Activated gamma-delta T cell treated with Interleukin-2 at 50 U/mL for 16 hours (primary cell): ENCODE measurements at places on chromosomes 12 and 14.
A peak's percentile ranks its signal among the peaks of the same experiment; 100 is the strongest.

DNA sequence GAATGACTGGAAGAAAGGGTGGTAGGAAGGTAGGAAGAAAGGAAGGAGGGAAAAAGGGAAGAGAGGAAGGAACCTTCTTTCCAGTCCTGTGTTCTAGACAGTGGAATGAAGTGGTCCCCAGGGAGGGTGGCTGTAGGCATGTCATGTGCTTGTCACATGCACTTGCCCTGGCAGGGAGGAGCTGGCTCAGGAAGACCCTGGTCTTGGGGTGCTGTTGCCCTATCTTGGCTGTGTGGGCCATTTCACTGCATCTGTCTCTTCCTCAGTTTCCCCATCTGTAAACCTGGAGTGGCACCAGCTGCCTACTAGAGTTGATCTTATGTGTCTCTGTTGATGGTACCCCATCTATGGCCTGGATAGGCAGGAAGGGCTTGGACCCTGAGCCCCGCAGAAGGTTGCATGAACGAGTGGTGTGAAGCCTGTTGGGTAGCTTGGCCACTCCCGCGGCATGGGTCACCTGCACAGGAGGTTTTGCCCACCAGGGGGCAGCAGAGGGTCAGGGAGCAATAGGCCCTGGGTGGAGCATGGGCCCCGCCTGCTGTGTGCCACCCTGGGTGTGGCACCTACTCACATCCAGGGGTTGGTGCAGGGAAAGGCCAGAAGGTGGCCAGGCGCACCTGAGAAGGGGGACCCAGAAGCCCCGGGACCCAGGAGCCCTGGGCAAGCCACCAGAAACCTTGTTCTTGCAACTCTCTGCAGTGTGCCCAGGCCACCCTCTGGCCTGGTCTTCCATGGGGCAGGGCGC is 25.1 kb downstream of the MEG3 start:
- peak; percentile 77 for DNase-seq

- DNase-seq: no peak
These were observed 13.6 kb downstream of the VEZT start for GRCh38 chr12:95231190-95231589.

- no peak for DNase-seq
These were observed 323.1 kb upstream of the KITLG start for GRCh38 chr12:88903333-88903732.

DNA sequence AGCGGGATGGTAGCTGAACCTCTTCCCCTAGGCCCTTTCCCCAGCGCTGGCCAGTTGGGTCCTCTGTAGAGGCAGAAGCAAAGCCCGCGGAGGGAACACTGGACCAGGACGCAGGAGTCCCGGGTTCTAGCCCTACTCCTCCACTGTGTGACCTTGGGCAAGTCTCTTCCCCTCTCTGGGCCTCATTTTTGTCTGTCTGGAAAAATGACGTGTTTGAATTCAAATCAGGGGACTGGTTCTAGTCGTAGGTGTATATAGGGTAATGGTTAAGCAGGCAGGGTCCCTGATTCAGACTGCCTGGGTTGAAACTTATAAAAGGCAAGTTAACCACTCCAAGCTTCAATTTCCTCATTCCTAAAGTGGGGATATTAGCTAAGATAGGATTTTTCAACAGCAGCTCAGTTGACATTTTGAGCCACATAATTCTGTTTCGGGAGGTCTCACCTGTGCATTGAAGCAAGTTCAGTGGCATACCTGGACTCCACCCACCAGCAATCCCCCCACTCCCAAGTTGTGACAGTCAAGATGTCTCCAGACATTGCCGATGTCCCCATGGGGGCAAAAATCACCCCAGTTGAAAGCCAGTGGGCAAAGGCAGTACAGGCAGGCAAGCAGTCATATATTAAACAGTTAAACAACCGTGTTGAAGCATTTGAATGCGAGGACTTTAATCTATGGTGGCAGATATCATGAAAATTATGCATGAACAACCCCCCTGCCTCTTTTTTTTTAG is 899 bp downstream of the TPCN1 start:
- DNase-seq: no peak

GRCh38 chr12:51779876-51780275 is 68.6 kb downstream of the FIGNL2 start:
- DNase-seq: no peak

GRCh38 chr14:54446161-54446693 is 5.1 kb upstream of the CNIH1 start:
- DNase-seq: no peak

DNA sequence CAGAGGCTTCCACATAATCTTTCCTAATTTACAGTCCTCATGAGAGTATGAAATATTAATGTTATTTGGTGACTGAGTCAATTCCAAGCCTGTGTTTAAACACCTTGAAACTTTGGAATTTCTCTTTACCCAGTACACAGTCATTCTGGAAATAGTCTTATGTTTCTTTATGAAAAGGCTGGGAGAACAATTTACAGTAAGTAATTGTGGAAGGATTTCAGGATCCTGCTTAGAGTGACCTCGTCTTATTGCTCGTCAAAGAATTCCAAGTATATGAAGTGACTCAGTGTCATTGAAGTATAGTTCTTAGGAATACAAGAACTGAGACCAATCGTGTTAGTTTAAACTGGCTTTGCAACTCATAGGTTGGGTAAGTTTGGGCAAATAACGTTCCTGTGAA is 634.2 kb downstream of the SLC16A7 start:
- no peak for DNase-seq

- DNase-seq: no peak
These were observed 142.5 kb downstream of the TMX1 start for GRCh38 chr14:51382506-51382905.

DNA sequence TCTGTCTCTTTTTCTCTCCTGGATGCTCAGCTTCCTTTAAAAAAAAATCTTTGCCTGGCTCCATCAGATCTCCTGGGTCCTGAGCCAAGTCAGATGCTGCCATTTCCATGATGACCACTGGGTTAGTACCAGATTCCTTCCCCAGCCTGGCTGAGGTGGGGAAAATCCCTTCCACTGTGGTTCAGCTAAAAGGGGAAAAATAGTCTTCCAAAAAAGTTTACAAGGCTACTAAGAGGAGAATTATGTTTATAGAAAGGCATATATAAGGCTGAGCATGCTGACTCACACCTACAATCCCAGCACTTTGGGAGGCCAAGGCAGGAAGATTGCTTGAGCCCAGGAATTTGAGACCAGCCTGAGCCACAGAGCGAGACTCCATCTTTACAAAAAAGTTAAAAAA is 28.4 kb upstream of the GAS2L3 start:
- DNase-seq: no peak

GRCh38 chr14:61516118-61516743 is 179.1 kb upstream of the HIF1A start:
- no peak for DNase-seq

- no peak for DNase-seq
These were observed 69.3 kb upstream of the SCN8A start for GRCh38 chr12:51521554-51522276.

DNA sequence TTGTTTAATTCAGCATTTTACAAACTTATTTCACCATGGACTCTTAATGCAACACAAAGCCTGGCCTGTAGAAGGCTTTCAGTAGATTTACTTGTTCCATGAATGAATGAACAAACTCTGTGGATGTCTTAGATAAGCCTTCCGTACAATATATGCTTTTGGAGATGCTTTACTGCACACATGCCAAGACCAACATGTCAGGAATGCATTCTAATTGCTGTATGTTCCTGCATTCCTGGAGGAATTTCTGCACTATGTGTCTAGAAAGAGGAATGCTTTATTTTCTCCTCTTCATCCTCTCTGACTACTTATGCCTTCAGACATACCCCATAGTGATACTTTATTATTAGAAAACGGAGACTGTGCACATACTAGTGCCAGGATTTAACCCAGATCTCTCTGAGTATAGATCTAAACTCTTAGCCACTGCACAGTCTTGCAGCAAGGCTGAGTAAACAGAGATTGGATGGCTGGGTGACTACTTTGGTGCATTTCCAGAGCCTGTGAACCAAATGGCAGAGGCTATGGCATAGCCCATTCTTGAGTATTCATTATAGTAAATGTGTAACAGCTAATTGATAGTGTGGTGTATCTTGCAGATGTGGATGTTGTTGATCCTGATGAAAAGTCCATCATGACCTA is 108.2 kb downstream of the SYNE2 start:
- no peak for DNase-seq

GRCh38 chr12:118908811-118909210 is 72.5 kb upstream of the SRRM4 start:
- DNase-seq: no peak

DNA sequence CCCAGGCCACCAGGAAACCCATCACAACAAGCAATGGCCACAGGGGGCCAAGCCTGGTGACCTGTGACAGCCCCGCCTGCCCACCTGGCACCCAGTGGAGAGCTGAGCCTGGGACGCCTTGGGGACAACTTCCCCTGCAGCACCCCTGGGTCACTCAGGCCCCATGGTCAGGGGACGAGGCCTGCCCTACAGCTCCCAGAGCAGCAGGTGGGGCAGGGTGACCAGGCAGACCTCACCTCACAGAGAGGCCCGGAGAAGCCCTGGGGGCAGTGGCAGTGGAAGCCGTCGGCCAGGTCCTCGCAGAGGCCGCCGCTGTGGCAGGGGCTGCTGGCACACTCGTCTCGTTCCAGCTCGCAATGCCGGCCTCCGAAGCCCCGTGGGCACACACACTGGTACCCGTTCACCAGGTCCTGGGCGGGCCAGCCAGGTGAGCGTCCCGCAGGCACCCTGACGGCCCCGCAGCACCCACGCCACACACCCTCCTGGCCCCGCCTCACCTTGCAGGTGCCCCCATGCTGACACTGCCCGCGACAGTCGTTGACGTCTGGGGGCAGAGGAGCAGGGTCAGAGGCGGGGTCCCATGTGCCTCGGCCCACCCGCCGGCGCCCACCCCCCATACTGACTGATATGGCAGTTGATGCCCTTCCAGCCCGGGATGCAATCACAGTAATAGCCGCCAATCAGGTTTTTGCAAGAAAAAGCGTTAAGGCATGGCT is 18.1 kb downstream of the JAG2 start:
- DNase-seq: no peak
